ENCODE measurements at places on chromosomes 12 and 14. TPM values are rescaled to one million over a fixed set of nuclear protein-coding genes. Genes with fewer than 3 reads are reported as not detected.

GRCh38 chr14:74988993-74989392 is 13.7 kb upstream of the EIF2B2 start:
- peaks cover 27% of the 10 kb centered on the region for H3K4me1 ChIP-seq
- no peaks in the 10 kb centered on the region for H3K27me3 ChIP-seq
- no peak for DNase-seq
- H3K27ac ChIP-seq: no peak overlapping the region
- H3K4me3 ChIP-seq: no peak overlapping the region

GRCh38 chr12:120473807-120474615 is 4.5 kb upstream of the SRSF9 start:
- H3K36me3 ChIP-seq: no peaks in the 10 kb centered on the region
- DNase-seq: no peak
- H3K27me3 ChIP-seq: no peaks in the 10 kb centered on the region
- H3K4me3 ChIP-seq: no peak overlapping the region

GRCh38 chr14:56145965-56146364 is 27.8 kb downstream of the PELI2 start:
- no peak overlapping the region for H3K27ac ChIP-seq
- DNase-seq: no peak
- H3K36me3 ChIP-seq: no peaks in the 10 kb centered on the region
- H3K4me3 ChIP-seq: no peak overlapping the region

DNA sequence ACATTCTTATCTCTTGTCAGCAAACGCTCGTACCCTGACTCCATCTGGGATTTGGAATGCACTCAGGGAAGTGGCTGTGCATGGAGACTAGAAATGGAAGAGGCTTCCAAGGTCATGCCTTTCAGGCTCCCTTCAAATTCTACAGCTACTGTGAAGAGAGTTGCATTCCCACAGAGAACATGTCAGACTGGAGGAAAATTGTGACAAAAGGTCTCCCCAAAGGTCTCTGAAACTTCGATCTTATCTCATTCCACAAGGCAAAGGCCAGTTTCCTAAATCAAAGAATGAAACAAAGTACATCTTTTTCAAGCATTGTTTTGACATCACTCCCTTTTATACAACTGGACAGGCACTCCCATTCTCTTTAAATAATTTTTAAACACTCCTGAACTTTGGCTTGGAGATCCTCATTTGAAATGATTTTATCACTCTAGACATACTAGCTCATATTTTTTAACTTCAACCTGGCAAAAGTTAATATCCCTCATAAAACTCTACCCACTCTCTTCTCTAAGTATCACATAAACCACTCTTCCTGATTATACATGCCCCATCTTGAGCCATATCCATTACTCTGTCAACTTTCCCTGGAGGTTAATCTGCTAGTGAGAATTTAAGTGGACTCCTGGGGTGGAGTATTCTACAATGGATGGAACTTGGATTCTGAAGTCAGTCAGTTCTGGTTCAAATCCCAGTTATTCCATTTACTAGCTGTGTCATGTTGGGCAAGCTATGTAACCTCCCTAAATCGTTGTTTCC is 218.1 kb upstream of the HMGA2 start:
- peaks cover 9% of the 10 kb centered on the region for H3K4me1 ChIP-seq
- H3K4me3 ChIP-seq: no peak overlapping the region
- H3K27ac ChIP-seq: no peak overlapping the region
- H3K36me3 ChIP-seq: no peaks in the 10 kb centered on the region
- no peaks in the 10 kb centered on the region for H3K27me3 ChIP-seq
- no peak for DNase-seq

DNA sequence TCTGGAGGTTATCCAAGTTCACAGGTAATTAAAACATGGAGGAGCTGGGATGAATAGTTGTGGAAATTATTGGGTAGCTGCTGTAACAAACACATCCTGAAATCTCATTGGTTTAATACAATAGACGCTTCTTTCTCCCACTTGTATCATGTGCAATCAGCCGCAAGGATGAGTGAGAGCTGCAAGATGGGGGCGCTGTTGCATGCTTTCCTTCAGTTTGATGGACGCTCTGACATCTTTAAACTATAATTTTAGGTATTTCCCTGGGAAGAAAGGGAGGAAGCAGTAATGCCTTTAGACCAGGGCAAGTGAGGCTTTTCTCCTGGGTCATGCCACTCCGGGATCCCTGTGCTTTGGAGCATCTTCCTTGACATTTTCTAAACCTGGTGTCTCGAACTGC is 178.7 kb downstream of the PAWR start:
- H3K36me3 ChIP-seq: peaks cover 4% of the 10 kb centered on the region
- H3K4me3 ChIP-seq: no peak overlapping the region
- H3K27ac ChIP-seq: no peak overlapping the region
- H3K4me1 ChIP-seq: no peaks in the 10 kb centered on the region

DNA sequence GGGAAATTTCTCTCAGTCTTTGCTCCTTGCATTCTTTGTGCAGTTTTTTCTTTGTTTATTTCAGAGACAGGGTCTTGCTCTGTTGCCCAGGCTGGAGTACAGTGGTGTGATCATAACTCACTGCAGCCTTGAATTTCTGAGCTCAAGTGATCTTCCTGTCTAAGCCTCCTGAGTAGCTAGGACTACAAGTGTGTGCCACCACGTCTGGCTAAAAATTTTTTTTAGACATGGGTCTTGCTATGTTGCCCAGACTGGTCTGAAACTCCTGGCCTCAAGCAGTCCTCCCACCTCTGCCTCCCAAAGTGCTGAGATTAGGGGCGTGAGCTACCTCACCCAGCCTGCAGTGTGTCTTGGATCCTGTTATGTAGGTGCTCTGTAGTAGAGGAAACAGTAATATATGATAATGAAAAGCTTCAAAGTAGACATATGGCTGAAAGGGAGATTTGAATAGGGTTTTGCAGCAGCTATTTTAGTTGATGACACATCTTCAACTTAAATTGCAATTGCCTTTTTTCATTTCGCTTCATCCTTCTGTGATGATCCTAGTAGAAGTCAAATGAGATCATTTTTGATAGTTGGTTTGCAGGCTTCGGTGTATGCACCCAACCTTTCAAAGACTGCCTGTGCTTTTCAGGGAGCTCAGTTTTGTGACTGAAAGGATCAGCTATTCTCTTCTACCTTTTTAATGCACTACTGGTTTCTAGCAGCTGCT is 75.4 kb downstream of the FUT8 start:
- H3K4me1 ChIP-seq: peaks cover under 1% of the 10 kb centered on the region
- no peak for DNase-seq
- no peaks in the 10 kb centered on the region for H3K36me3 ChIP-seq
- H3K27ac ChIP-seq: no peak overlapping the region
- H3K27me3 ChIP-seq: no peaks in the 10 kb centered on the region

- peaks cover 33% of the 10 kb centered on the region for H3K4me1 ChIP-seq
- H3K36me3 ChIP-seq: no peaks in the 10 kb centered on the region
- no peaks in the 10 kb centered on the region for H3K27me3 ChIP-seq
- no peak for DNase-seq
- no peak overlapping the region for H3K4me3 ChIP-seq
Observed at GRCh38 chr14:35362911-35363374, 41.6 kb downstream of the NFKBIA start.

- H3K4me1 ChIP-seq: peaks cover 9% of the 10 kb centered on the region
- no peak overlapping the region for H3K27ac ChIP-seq
- H3K4me3 ChIP-seq: no peak overlapping the region
Observed at GRCh38 chr12:117049295-117049694, 49.9 kb downstream of the TESC start.

DNA sequence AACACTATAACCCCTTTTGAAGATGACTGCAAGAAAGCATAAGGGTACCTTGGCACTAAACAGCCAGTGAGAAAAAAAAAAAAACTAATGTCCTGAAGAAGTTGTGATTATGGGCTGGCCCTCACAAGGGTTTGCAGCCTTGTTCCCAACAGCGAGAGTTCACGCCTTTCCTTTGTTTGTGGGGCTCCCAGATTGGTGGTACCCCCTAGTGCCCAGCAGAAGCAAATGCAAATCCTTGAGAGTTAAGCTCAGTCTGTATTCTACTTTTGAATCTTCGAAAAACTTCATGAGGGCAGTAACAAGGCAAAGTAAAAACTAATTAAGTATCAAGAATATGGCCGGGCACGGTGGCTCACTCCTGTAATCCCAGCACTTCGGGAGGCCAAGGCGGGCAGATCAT is 238.9 kb upstream of the LMO3 start:
- no peak overlapping the region for H3K4me3 ChIP-seq
- no peak for DNase-seq
- no peaks in the 10 kb centered on the region for H3K4me1 ChIP-seq
- H3K36me3 ChIP-seq: no peaks in the 10 kb centered on the region

STYK1 gene
- total RNA-seq: not detected

PUS7L gene
- total RNA-seq: 7.6 TPM

Measured in thoracic aorta (tissue), 2 donors.